ENCODE measurements at places on chromosomes 1 and 21.
A peak's percentile ranks its signal among the peaks of the same experiment; 100 is the strongest.

GRCh38 chr1:162327788-162328165 is 48.9 kb downstream of the SPATA46 start:
- no peak for DNase-seq

- DNase-seq: peak; percentile 26
These were observed 6.1 kb upstream of the RABGAP1L start for GRCh38 chr1:174153085-174153824.

GRCh38 chr1:240036526-240036925 is 55.2 kb upstream of the FMN2 start:
- DNase-seq: no peak

DNA sequence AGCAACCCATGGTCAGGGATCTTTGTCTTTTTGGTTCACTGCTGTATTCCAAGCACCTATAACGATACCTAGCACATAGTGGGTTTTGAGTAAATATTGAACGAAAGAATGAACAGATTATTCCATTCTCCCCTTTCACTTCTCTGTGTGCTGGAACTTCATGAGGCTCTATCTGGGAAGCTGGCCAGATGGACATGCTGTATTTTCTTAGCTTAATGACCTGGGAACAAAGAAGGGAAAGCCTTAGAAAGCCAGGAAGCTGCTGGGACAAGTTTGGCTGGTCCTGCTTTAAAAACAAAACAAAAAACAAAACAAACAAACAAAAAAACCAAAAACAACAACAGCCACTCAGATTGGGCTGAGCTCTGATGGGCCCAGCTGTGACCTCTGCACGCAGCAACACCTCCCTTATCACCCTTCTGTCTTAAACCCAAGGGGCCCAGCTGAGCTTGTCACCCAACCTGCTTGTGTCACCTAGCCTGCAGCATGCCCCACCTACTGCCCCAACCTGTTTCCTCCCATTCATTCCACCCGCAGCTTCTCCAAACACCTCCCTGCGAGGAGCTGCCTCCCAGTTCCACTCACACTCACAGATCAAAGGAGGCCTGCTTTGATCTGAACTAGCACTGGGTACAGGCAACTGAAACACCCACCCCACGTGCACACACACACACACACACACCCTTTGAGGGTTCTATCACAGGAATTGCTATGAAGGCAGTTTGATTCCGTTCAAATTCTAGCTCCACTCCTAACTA is 37.1 kb downstream of the SLC30A1 start:
- DNase-seq: no peak

- DNase-seq: no peak
These were observed 9.0 kb upstream of the RHBG start for GRCh38 chr1:156359973-156360372.

GRCh38 chr1:15432324-15432723 is 5.9 kb upstream of the CTRC start:
- no peak for DNase-seq

DNA sequence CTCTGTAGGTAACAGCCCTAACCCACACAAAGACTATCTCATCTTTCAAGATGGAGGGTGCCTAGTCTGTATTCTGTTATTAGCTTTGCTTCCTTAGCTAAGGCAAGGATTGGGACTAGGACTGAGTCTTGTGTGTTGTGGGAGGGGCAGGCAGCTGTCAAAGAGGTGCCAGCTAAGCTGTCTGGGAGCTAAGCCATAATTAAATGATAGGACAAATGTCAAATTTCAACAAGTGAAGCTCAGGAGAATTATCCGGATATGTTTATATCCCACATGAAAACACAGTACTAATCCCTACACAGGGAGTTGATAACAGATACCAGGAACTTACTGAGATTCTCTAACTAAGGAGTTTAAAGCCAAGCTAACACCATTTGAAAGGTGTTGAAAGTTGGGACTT is 70.5 kb upstream of the NGF start:
- no peak for DNase-seq

DNA sequence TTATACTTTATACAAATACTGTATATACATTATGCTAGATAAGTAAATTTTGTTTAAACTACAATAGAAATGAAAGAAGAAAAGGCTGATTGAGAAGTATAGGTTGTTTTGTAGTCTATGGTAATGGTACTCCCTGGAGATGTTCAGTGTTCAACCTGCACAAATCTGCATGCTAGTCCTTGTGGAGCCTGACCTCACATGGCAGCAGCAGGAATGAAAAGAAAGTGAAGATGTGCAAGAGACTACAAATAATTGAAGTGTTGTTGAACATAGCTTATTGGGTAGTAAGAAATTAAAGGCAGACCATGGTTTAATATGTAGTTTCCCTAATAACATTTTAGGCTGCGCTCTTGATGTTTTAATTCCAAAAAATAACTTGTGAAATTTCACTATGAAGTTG is 201.2 kb downstream of the TGFB2 start:
- DNase-seq: no peak
